ENCODE measurements at places on chromosomes 5 and 9.

DNA sequence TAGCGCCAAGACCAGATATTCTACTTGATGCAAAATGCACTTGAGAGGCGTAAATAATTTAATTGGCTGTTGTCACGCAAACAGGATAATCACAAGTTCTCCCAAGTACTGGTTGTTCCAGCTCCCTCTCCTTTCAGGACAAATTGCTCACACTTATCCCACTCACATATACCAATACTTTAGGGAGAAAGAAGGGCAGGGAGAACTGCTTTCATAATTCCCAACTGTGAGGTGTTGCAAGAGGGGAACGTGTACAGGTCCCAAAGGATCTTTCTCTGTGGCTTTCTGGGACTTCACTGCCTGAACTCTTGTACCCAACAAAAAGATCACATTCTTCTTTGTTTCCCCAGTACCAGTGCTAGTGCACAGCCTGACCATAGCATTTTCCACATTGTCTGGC, 21.5 kb upstream of the TGFBI start:
- no peak for DNase-seq

GRCh38 chr9:96215841-96216240, 86.1 kb downstream of the HSD17B3 start:
- DNase-seq: no peak

DNA sequence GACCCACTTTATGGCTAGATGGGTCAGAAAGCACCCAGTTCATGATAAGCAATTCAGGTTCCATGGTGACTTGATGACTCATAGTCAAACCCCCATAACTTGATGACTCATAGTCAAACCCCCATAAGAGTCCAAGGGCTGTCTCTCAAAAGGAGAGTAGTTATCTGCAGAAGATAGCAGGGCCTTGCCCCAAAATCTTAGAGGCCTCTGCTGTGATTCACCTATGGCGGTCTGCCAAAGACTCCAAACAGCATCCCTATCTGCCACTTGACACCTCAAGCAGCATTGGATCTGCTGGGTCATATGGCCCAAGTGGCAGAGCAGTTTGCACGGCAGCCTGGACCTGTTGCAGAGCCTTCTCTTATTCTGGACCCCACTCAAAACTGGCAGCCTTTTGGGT, 395.2 kb upstream of the KIF2A start:
- no peak for DNase-seq

DNA sequence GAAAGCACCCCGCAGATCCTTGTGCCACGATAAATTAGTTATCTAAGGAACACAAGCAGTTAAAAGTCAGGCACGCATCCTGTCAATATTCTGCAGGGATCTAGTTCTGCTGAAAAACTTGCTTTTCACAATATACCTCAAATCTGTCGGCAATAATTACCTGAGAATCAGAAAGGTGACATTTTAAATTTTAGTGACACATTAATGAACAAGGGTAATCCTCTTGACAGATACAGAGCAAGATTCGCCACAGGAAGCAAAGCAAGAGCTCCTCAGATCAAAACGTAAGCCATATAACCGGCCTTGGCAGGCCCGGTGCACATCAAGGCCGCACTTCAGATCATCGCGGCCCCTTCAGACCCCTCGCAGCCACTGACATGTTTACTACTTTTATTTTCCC, 185.7 kb downstream of the ATPSCKMT start:
- no peak for DNase-seq

GRCh38 chr9:35910613-35911359, 1.5 kb downstream of the SPAAR start:
- DNase-seq: no peak

DNA sequence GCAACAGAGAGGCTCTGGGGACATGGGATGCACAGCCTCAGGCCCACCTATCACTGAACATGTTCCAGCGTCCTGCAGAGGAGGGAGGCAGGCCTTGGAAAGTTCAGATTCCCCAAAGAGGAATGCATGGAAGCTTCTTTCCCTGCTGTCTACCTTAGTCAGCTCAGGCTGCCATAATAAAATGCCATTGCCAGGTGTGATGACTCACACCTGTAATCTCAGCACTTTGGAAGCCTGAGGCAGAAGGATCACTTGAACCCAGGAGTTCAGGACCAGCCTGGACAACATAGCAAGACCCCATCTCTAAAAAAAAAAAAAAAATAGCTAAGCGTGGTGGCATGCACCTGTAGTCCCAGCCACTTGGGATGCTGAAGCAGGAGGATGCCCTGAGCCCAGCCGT, 24.5 kb upstream of the TOR1B start:
- DNase-seq: no peak

DNA sequence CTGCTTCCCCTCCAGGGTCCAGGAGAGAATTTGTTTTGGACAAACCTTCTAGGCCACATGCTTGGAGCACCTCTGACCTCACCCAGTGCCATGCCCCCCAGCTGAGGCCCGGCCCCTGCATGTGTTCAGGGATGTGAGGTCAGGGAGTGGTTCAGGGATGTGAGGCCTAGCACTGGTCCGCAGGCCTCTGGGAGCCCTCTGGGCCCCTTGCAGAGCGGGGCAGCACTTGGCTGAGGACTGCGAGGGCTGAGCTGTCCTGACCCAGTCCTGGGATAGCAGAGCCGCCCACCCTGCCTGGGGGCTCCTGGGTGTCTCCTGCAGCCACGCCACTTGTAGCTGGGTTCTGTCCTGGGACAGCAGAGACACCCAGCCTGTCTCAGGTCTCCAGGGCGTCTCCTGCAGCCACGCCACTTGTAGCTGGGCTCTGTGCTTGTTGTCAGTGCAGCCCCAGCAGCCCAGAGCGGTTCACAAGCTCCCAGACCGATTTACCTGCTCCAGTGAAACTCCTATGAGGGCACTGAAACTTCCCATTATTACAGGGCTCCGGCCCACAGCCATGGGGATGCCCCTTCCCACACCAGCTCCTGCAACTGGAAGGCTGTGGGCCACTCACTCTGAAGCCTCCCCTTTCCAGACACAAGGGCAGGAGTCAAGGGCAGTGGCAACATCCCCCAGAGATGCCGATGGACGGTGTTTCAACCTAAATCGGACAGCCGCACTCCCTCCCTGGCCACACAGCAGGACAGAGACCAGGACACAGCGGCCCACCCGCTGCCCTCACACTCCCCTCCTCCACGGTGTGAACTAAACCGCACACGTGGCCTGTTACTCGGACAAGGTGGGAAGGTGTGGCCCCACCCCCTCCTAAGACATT, 5.4 kb upstream of the CEP72 start:
- DNase-seq: no peak

DNA sequence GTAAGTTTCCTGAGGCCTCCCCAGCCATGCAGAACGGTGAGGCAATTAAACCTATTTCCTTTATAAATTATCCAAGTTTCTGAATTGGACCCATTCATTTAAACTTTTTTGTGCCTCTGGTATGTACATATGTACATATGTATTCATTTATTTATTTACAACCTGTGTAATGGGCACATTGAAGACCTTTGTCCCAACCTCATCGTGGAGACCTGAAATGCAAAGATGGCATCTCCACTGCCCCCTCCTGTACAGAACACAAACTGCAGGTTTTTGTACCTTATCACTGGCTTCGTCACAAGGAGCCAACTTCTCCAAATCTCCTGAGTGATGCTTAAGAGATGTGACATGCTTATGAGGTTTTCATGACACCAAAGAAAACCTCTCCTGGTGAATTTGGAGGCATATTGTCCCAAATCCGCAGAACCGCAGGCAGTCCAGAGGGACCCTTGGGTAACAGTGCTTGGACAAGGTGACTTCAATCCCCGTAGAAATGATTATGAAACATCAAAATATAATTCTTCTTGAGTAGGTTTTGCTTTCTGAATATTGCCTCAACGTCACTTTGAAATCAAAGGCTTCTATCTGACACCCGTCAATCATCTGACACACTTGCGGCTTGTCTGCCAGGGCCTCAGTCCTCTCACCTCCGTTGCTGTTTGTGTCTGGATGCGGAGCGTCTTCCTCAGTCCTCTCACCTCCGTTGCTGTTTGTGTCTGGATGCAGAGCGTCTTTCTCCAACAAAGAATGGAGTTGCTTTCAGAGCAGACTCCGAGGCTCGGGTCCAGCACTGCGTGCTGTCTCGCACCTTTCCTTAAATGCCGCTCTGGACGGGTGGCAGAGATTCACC, 135.0 kb upstream of the IRX4 start:
- DNase-seq: no peak

- no peak for DNase-seq
Measured at GRCh38 chr9:2000314-2000713, 14.8 kb upstream of the SMARCA2 start.

- DNase-seq: no peak
Measured at GRCh38 chr9:91176426-91176825, 185.3 kb downstream of the AUH start.

GRCh38 chr5:123785162-123786071, 273.4 kb downstream of the CSNK1G3 start:
- no peak for DNase-seq

DNA sequence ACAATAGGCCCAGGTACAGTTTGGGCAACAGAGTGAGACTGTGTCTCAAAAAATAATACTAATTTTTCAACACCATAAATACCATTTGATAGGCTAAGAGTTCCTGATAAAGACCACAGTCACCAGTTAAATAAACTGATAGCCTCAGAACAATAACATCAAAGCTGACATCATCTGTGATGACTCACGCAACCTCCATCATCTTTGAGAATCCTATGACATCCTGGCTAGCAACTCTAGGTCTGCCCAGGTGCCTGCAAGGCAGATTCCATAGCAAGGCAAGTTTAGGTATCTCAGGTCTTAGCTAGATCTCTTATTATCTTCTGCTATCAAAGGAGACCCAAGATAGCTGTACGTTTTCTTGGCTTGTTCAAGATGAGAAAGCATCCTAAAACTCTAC, 30.5 kb upstream of the UBAP2 start:
- no peak for DNase-seq

- DNase-seq: no peak
Measured at GRCh38 chr5:52469835-52470234, 317.9 kb upstream of the ITGA1 start.

DNA sequence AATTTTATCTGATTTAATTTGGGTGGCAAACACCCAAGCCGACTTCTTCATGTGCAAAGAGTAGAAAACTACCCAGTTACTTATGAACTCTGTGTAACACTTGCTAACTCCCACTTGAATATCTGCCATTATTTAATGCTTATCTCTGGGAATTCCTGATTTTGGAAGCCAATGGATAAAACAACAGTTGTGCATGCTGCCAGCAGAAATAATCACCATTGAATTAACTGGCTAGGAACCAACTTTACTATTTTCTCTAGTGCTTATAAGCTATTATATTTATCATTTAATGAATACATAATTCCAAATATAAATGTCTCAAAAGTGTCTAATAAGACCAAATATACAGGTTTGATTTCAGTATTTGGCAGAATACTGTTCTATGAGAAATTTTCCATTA, 85.7 kb downstream of the IZUMO3 start:
- no peak for DNase-seq

Measured in stimulated activated CD4-positive, alpha-beta T cell treated with anti-CD3 and anti-CD28 coated beads, Interleukin-1b, Interleukin-23, amount 100 ng/mL, for 1 hour (primary cell).